ENCODE measurements at places on chromosomes 12 and 14. TPM values are rescaled to one million over a fixed set of nuclear protein-coding genes. Genes with fewer than 3 reads are reported as not detected.
A peak's percentile ranks its signal among the peaks of the same experiment; 100 is the strongest.

DNA sequence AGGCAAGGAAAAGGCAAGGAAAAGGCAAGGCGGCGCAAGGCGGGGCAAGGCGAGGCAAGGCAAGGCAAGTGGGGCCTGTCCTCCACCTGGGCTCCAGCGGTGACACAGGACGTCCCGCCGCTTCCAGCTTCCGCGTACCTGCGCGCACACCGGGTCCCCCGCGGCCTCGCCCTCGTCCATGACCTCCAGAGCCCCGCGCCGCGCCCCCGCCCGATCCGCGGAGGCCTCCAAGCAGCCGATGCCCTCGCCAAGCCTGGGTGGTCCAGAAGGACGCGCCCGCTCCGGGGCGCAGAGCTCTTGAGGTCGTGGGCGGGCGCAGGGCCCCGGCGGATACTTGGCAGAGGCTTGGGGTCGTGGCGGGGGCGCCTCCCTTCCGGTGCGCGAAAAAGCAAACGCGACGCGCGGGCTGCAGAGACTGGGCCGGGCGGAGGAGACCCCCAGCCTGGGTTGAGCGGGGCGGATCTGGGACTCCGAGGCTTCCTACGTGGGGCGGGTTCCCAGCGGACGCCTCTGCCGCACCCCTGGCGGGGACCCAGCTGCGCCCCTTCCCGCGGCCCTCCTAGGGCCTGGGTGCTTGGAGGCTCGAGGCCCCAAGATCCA, 60.8 kb upstream of the EIF5 start:
- no peak for DNase-seq

DNA sequence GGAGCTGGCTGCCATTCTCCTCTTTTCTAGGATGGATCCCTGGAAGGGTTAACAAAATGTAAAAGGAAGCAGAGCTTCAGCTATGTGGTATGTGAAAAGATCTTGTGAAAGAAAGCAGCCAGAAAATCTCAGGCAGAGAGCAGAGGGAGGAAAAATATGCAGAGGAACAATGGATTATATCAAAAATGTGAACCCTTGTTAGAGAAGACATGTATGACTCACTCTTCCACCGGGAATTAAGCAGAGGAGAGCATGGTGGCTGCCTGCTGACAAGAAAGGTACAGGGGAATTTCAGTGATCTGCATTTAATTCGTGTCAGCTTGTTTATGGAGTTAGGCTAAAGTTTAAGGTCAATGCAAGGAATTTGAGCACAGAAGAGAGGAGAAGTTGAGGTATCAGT, 46.3 kb downstream of the KCNA1 start:
- DNase-seq = no peak

DNA sequence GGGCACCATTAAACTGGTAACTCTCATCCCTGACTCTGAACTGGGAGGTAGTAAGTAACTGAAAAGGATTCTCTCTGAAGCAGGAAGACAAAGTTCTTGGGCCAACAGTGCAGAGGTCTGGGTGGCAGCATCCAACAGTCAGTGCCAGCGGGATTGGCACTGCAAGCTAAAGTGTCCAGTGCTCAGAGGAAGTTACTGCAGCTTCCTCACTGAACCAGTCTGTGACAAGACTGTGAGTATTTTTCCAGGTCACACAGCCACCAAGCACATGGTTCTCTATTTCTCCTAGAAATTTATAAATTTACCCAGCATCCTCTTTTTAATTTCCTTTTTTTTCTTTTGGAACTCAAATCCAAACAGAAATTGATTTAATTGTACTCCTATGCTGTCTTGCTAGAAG, 81.6 kb upstream of the FAR2 start:
- DNase-seq = no peak

- no peak for DNase-seq
Measured at GRCh38 chr12:122121745-122122144, 43.2 kb downstream of the MLXIP start.

DNA sequence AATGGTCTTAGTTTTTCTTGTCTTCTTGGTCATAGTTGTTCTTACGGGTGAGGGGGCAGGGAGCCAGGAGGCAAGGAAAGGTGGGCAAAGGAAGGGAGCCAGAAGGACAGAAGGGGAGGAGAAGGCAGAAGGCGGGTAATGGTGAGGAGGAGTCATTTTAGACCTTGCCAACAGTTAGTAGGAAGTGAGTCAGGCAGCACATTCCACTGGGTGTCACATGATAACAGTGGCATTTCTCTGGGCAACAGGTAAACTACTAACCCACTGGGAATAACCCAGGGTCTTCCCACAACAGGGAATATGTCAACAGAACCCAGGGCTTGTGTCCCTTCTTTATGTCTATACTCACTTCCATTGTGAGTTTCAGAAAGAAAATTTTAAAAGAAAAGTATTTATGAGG, 127.6 kb downstream of the SLC8A3 start:
- DNase-seq = no peak

DNA sequence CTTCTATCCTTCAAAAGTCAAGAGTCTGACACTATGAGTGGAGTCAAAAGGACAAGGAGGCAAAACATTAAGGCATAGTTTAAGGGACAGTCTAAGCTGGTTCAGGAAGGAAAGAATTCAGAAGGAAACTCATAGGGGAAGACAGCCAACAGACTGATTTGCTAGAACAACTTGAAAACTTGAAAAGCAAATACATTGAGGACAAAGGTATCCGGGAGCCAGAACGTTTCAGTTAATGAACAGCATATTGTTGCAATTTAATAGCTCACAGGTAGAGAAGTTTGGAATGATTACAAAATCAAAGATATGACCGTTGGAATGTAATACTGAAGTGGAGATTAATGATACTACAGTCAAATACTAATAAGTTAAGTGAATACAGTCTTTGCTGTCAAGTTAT, 312.8 kb upstream of the RPL10L start:
- no peak for DNase-seq

DNA sequence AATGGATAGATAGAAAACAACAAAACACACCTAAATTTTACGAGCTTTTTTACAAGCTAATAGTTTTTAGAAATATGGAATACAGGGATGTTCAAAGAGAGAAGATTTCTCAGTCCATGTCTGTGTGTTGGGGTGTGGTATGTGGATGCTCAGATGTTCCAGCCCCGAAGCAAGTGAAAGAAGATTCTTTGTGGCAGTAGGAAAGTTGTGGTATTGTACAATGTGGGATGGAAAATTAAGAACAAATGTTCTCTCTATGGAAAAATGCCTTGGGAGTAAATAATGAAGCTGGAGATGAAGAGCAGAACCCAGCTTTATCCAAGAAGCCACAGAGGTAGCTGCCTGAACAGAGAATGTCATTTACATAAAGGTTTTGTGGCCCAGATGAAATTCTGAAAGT, 150.3 kb upstream of the PRKD1 start:
- DNase-seq = no peak

- DNase-seq = no peak
Measured at GRCh38 chr14:89017417-89017816, 193.0 kb downstream of the TTC8 start.

DNA sequence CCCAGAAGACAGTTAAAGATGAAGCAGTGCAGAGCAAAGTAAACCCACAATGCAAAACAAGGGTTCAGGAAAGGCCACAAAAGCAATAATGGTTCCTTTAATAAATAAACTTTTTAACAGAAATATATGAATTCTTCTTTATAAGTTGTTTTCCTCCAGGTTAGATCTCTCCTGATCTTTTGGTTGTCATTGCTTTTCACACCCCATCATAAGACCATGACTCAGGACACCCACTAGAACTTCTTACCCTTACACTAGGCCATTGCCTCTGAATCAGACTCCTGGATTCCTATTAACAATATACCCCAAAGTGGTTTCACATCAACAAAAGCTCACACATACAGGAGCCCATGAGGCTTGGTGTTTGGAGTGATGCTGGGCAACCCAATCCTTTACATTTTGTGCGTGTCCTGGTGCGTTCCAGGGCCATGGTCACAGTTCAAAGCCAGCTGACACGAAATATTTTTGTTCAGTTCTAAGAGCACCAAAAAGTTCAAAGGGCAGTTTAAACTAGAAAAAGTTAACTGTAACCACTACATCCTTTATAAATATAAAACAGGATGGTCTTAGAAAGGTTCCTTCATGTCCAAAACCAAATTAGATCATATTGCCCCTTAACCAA, 187.0 kb downstream of the EPS8 start:
- no peak for DNase-seq

GRCh38 chr12:108855284-108856169, 1.9 kb downstream of the SSH1 start:
- no peak for DNase-seq

- DNase-seq = no peak
Measured at GRCh38 chr12:53381731-53382630, 2.0 kb downstream of the SP1 start.

DNA sequence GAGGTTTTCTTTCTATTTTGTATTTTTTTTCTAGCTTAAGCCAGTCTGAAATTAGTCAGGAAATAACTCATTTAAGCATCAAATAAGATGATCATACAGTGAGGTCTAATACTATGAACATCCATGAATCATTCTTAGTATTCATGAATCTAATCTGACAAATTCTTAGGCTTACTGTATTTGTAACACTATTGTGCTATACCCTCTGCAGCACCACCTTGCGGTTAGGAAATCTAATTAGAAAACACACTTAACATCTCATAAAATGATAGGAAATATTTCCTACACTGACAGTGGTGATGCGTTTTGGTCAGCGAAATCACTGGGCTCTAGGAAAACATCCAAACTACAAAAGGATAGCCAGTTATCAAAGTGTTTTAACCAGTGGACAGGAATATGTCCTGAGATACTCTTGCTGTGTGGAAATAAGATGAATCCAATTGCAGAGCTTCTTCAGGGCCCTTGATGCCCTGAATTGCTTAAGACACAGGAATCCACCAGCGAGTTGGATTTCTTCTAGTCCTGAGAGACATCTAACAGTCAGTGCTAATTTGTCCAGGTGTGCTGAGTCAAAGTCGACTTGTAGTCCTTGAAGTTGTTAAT, 109.3 kb upstream of the MYF6 start:
- DNase-seq = no peak

- DNase-seq = no peak
Measured at GRCh38 chr12:14403711-14404196, 38.3 kb downstream of the ATF7IP start.

- DNase-seq = no peak
Measured at GRCh38 chr14:90760591-90761316, 55.5 kb downstream of the TTC7B start.

GRCh38 chr12:46981622-46982021, 97.8 kb upstream of the PCED1B start:
- DNase-seq = no peak

DNA sequence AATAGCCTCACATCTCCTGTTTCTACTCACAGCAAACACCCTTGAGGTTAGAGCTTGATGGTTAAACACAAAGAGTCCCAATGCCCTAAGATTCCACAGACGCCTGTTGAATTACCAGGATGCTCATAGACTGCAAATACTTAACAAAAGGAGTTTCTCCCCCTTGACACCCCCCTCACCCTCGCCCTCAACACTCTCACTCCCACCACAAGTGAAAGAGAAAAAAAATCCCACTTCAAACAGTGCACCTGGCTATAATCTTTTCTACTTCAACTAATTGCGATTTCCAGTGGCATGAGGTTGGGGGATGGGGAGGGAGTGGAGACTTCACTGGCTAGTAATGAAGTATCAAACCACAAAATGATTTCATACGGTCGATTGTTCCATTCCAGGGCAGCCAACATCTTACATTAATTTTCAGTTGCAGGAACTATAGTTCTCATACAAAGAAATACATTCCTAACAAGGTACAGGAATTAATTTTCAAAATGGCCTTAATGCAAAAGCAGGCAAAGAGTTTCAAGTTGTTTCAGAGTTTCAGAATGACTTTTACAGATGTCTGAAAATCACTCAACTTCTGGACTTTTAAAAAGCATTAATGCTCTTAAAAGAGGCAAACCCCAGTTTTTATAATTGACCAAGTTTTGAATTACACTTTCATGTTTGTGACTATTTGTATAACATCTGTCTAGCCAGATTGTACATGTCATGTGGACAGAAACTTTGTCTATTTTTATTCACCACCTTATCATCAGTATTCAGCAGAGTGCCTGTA, 390.7 kb downstream of the C12orf75 start:
- DNase-seq = no peak

DNA sequence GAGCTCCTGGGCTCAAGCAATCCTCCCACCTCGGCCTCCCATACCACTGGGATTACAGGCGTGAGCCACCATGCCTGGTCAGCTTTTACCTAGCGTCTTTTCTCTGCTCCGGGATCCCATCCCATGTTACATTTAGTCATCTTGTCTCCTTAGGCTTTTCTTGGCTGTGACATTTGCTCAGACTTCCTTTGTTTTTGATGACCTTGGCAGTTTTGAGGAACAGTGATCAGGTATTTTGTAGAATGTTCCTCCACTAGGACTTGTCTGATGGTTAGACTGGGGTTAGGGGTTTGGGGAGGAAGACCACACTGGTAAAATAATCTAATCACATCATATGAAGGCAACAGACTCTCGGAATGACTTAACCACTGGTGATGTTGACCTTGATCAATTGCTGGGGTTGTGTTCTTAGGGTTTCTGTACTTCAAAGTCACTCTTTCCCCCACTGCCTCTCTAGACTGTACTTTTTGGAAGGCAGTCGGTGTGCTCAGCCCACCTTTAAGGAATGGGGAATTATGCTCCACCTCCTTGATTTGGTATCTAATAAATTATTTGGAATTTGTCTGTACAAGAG, 48.4 kb downstream of the RIN3 start:
- DNase-seq = no peak

DNA sequence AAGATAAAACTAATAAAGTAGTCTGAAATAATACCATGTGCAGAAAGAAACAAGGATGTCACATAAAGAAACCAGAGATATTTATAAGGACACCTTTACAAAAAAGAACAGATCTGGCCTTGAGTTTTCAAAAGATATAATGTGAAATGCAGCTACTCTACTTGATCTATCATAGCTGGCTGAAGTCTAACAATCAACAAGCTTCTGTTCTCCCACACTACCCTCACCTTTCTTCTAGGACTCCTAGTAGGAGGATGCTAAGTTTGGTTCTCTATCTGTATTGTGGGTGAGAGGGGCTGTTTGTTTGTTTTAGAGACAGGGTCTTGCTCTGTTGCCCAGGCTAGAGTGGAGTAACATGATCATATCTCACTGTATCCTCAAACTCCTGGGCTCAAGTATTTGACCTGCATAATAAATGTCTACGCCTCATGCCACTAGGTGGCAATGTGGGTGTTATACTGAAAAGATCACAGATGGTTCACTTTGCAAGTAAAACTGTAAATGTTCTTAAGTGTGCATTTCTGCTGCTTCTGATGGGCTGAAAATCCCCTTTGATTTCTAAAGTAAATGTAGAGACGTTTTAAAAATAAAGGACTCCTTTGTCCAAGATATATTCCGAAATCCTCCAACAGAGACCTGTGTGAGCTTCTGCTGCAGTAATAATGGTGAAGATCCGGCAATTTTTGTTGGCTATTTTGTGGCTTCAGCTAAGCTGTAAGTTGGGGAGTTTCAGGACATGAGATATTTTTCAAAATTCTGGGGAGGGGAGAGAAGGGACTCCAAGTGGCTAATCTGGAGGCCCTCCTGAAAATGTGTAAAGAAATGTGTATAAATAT, 269.3 kb downstream of the DAD1 start:
- DNase-seq = peak; percentile 33

Gene FOS
- total RNA-seq = 73.7 TPM

Gene RAB15
- 27.6 TPM for total RNA-seq

Gene CNIH1
- total RNA-seq = 106 TPM

Gene SAV1
- total RNA-seq = 28.3 TPM

Gene CAPZA3
- 0.36 TPM for total RNA-seq

Gene YBX3
- 215 TPM for total RNA-seq

Gene NANOG
- total RNA-seq = 0.64 TPM

Gene CLEC4E
- total RNA-seq = not detected

Gene CCER1
- total RNA-seq = not detected

Gene SRRM4
- 2.4 TPM for total RNA-seq

Gene SERPINA1
- 431 TPM for total RNA-seq

Gene OAS1
- total RNA-seq = not detected

Gene KLRC3
- total RNA-seq = not detected

Gene BLOC1S1
- total RNA-seq = 68.5 TPM

Gene MAP3K9
- 27.6 TPM for total RNA-seq

Gene DYRK2
- total RNA-seq = 48.1 TPM

Gene TAS2R20
- 3.8 TPM for total RNA-seq
